ENCODE measurements at places on chromosomes 1 and 21. TPM values are rescaled to one million over a fixed set of nuclear protein-coding genes. Genes with fewer than 3 reads are reported as not detected.

The MAP1LC3C gene
- 0.70 TPM for total RNA-seq

The FABP3 gene
- 19.1 TPM for total RNA-seq

The CXADR gene
- 1.6 TPM for total RNA-seq

The RNU1-3 gene
- total RNA-seq: 3,022 TPM

The LAPTM5 gene
- not detected for total RNA-seq

The RNU1-4 gene
- 2,564 TPM for total RNA-seq

The SCAMP3 gene
- total RNA-seq: 30.7 TPM

The RIPK4 gene
- 0.23 TPM for total RNA-seq

The CSMD2 gene
- total RNA-seq: 3.7 TPM

The LCE1B gene
- total RNA-seq: not detected

The KCNK1 gene
- total RNA-seq: 0.23 TPM

The ANGPTL7 gene
- not detected for total RNA-seq

The KIF1B gene
- total RNA-seq: 19.4 TPM

The OR2M5 gene
- total RNA-seq: not detected

The PLCH2 gene
- total RNA-seq: not detected

The FCRL6 gene
- total RNA-seq: not detected

The KPRP gene
- total RNA-seq: not detected

The FCRLB gene
- total RNA-seq: 0.83 TPM

The PTGS2 gene
- total RNA-seq: 3.5 TPM

The A3GALT2 gene
- not detected for total RNA-seq

The KLHL12 gene
- total RNA-seq: 27.1 TPM

The KIF2C gene
- 1.8 TPM for total RNA-seq

The HPDL gene
- total RNA-seq: 1.1 TPM

The KCNH1 gene
- total RNA-seq: 0.12 TPM

The CELSR2 gene
- 1.1 TPM for total RNA-seq

The TNNI3K gene
- 0.94 TPM for total RNA-seq

The SYT14 gene
- 0.47 TPM for total RNA-seq

The CD5L gene
- not detected for total RNA-seq

The MGST3 gene
- total RNA-seq: 157 TPM

The SELP gene
- 1.7 TPM for total RNA-seq

The DPM3 gene
- total RNA-seq: 42.7 TPM

The EPS8L3 gene
- total RNA-seq: not detected

The LRRC7 gene
- total RNA-seq: not detected

The CERS2 gene
- 81.2 TPM for total RNA-seq

The CR1L gene
- not detected for total RNA-seq

The HDAC1 gene
- 91.6 TPM for total RNA-seq

The PPP2R5A gene
- 13.5 TPM for total RNA-seq

The TRIM67 gene
- not detected for total RNA-seq

The UMODL1 gene
- under 0.01 TPM for total RNA-seq

The HSD3B1 gene
- not detected for total RNA-seq

The RHEX gene
- not detected for total RNA-seq

The CFHR4 gene
- not detected for total RNA-seq

The UBL4B gene
- total RNA-seq: not detected

The VTCN1 gene
- not detected for total RNA-seq

The AVPR1B gene
- not detected for total RNA-seq

The TMEM234 gene
- 14.6 TPM for total RNA-seq

The TAS1R1 gene
- 0.12 TPM for total RNA-seq

The TPTE gene
- total RNA-seq: not detected

The FCGR1A gene
- total RNA-seq: not detected

All from smooth muscle cell of the coronary artery (primary cell).